Forelimb muscle (tissue), 1 donor: ENCODE measurements at places on chromosomes 6 and 20.

- DNase-seq: no peak
These were observed 35.9 kb downstream of the MAPK14 start for GRCh38 chr6:36063318-36064060.

DNA sequence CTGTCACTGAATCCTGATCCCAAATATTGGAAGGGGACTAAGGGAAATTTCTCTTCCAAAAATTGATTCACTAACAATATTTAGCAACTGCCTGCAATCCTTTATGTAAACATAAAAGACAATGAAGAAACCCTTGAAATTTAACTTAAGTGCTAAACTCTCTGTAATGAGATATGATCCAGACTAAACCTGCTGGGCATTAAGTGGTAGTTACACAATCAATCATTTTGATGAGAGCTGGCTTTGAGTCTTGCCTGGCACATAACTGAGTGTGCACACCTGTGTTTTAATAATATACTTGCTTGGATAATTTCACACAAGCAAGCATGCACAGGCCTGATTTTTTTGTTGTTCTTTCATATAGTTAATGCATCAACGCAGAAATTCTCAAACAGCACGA, 9.8 kb upstream of the ZFP64 start:
- no peak for DNase-seq

DNA sequence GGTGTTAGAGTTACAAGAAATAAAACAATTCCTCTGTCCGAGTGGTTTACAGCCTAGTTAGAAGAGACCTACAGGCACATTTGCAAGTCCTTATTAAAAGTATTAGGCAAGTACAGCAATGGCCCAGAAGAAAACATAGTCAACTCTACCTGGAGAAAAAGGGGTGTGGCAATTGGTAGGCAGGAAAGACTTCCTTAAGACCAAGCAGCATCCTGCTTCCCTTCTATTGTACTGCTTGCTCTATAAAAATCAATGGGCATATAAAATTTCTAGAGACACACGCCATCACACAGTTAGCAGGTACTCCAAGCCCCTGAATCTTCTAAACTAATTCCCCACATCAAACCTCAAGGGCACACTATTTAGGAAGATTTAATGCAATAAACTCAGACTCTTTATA, 185.6 kb downstream of the ATXN1 start:
- no peak for DNase-seq

GRCh38 chr20:62360854-62361798, 6.0 kb downstream of the LAMA5 start:
- DNase-seq: no peak

DNA sequence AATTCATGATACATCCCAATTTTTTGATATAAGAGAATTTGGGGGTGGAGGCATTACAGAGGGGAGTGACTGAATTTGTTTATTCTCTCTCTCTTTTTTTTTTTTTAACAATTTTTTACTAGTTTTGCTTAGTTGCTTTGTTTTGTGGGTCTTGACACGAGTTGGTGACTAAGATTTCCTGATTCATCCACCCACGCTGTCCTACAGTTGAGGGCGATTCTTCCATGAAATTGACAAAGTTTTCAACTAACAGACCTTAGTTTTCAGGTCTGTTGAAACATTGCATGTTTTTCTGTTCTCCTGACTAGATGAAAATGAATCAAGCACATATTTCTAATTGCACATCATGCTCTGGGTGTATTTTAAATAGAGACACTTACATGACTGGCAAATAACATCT, 613.8 kb downstream of the TFAP2B start:
- DNase-seq: no peak
